ENCODE measurements at places on chromosomes 1 and 21.

GRCh38 chr1:6450943-6451373 lies 15.0 kb downstream of the TNFRSF25 start:
- DNase-seq: no peak

DNA sequence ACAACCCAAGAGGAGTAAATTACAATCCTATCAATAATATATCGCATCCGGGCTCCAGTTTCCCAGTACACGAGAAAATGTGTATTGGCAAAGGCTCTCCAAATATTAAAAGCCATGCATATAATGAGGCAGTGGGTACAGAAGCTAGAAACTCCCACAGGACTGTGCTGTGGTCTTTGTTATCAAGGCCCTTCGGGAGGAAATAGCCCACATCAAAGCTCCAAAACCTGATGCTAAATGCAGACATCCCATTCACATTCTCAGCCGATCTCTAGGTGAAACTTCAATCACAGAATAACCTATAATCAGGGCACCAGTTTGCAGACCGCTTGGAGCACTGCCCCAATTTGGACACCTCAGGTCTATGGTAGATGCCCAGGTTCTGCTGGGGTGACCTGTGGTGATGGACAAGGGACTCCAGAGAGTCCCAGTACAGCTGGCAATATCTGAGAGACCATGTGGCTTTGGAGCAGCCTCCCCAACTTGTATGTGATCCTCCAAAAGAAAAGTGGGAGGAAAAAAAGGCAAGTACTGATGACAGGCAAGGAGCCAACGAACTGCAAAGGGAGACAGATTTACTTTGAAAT lies 148.8 kb upstream of the CAMK1G start:
- no peak for DNase-seq

DNA sequence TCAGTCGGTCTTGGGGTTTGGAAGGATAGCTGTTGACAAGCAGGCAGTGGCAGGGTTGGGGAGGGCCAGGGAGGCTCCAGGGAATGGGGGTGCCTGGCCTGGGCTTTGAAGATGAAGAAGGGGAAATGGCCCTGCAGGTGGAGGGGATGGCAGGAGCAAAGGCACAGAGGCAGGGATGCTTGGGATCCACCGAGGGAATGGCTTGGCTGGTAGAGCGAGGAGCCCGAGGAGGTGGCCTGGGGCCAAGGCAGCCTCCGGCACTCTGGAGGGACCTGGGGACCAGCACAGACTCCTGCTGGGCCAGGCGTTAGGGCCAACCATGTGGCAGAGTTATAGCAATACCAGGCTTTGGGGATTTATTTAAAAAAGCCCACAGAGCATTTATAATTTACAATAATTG lies 62.9 kb upstream of the EDN2 start:
- DNase-seq: no peak

GRCh38 chr21:38487901-38488639 lies 10.2 kb downstream of the ERG start:
- no peak for DNase-seq

GRCh38 chr1:74652711-74653139 lies 20.9 kb downstream of the ERICH3 start:
- peak; percentile 76 for DNase-seq

All from amniotic epithelial cell (primary cell).